ENCODE measurements at places on chromosomes 16 and 17.

GRCh38 chr17:30263552-30264333 is 28.0 kb downstream of the BLMH start:
- DNase-seq: no peak

DNA sequence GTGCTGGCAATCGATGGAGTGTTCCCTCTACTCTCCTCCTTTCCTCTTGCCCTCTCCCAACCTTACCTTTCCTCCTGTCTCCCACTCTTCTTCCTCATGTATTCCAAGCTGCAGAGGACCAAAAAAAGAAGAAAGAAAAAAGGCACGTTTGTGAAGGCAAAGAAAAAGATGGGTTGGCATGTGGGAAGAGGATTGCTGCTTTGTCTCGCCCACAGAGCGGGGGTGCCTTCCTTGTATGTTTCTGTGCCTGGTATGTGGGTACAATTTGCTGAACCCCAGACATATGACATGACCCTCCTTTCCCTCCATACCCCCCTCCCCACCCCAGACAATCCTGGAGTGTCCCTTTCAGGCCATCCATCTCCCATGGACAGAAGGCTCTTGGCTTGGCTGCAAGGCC is 13.1 kb upstream of the CTCF start:
- DNase-seq: no peak

GRCh38 chr16:82735186-82735585 is 108.4 kb downstream of the CDH13 start:
- no peak for DNase-seq

DNA sequence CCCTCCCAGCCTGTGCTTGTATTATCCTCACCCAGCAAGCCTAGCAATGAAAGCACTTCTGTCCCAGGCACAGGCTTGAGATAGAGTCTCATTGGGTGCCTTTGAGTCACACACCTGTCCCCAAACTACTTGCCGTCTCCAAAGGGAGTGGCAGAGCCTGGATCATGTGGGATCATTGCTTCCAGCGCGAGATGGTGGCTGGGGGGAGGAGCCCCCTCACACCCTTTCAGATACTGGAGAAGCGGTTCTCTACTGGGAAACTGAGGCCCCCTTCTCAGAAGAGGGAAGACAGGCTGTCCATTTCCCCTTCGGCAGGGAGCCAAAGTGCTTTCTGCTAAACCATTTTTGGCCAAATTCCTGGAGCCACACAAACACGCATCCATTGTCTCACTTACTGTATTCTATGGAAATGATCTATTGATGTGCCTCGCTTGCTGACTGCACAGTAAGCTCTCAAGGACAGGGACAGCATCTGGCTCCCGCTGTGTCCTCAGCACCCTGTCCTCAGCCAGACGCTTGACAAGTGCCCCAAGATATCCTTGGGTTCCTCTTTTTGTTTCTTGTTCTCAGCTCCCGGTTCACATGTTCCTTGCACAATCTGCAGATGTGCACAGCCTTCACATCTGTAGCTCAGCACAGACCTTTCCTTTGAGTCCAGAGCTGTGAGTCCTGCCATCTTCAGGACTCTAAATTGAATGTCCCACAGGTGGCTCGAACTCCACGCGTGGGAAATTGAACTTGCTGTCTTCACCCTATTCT is 26.0 kb upstream of the DLX3 start:
- no peak for DNase-seq

- no peak for DNase-seq
These were observed 13.5 kb downstream of the SPATA32 start for GRCh38 chr17:45248132-45248957.

DNA sequence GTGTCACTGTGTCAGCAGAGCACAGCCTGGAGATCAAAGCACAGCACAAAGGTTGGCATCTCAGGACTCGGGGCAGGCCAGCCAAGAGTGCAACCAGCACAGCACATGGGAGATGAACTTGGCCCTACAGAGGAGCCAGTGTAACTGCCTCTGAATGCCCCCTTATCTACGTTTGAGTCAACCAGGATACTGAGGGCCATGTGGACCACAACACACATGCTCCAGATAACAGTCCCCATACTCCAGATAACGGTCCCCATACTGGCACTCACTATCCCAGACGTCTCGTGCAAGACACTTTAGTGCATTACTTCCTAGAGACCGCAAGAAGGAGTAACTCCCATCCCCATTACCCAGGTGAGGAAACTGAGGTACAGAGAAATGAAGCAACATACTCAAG is 88.2 kb downstream of the XYLT1 start:
- DNase-seq: no peak

GRCh38 chr16:52643006-52643405 is 96.1 kb upstream of the TOX3 start:
- no peak for DNase-seq

- no peak for DNase-seq
These were observed 12.0 kb downstream of the FAM83G start for GRCh38 chr17:18992454-18993130.

GRCh38 chr17:78759969-78760352 is 22.1 kb downstream of the CYTH1 start:
- peak; percentile 9 for DNase-seq

GRCh38 chr16:11593581-11593980 is 6.9 kb upstream of the LITAF start:
- DNase-seq: no peak

DNA sequence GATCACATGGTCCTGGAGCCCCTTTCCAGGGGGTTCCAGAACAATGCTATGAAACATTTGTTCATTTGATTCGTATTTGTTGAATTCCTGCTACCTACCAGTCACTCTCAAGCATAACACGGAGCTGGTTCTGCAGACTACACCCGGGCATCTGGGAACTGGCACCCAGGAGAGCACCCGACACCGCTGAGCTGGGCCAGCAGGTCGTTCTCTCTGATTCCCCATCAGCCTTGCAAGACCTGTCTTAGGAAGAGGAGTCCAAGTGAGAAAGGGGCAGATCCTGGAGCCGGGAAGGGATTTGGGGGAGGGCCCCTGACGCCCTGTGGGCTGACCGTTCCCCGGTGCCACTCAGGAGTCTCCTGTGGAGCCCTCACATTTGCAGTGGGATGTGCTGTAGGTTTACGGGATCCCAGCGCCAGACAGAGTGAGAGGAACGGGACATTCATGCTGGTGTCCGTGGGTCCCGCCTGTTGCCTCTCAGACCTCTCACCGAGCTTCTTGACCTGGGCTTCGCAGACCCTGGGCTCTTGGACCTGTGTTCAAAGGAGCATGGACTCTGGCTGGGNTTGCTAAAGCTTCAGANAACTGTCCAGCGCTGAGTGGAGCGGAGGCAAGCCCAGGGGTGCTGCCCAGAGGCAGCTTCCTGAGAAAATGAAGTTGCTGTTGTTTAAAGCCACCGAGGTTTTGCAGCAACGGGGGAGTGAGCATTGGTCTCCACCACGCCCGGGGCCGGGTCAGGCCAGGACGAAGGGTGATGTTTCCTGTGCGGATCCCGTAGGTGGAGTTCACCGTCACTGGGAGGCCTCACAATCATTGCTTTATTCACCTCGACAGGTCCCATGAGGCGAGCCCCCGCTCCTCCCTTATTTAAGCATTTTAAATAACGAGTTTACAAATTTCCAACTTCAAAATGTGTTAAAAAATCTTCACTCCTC is 49.2 kb downstream of the METRNL start:
- no peak for DNase-seq

- peak; percentile 86 for DNase-seq
These were observed 311 bp upstream of the KDM8 start for GRCh38 chr16:27202923-27203506.

DNA sequence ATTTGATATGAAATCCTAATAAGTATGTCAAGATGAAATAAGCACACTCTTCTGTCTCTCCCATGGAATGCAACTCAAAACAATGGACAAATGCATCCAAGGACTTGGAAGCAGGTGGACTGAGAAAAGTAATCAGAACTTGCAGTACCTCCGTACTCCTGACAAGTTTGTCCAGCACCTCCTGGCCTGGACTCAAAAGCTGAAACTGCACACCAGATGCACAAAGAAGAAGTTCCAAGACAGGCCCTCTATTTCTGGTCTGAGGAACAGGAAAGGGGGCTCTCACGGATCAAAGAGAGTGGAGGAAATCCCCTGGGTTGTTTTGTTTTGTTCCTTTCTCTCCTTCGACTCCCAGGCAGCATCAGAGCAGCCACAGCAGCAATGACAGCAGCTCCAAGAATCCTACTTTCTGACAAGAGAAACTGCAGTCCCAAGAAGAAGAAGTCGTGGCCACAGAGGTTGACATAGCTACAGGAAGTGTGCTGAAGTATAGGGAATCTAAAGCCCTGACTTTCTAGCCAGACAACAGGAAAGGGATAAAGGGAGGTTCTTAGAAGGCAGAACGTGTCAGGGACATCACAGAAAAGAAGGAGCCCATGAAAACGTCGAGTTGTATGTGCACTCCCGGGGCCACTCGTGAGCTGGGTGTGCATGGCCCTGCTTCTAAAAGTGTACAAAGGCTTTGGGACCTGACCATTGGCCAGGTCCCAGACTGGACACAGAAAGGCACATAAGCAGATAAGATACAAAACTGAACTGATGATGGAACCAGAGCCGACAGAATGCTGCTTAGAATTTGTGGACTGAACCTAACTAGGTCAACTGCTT is 29.3 kb downstream of the AKAP10 start:
- no peak for DNase-seq

- no peak for DNase-seq
These were observed 6.1 kb upstream of the TNRC6C start for GRCh38 chr17:77952368-77952767.

GRCh38 chr17:2336852-2337543 is at the start of gene SGSM2:
SGSM2 (plus strand) TSS chr17:2337501; CDS start chr17:2337689, 188 bp downstream.
- DNase-seq: no peak

GRCh38 chr17:51445946-51446345 is 185.6 kb downstream of the UTP18 start:
- DNase-seq: no peak

- DNase-seq: no peak
These were observed 16.9 kb downstream of the HASPIN start for GRCh38 chr17:3740611-3741073.

DNA sequence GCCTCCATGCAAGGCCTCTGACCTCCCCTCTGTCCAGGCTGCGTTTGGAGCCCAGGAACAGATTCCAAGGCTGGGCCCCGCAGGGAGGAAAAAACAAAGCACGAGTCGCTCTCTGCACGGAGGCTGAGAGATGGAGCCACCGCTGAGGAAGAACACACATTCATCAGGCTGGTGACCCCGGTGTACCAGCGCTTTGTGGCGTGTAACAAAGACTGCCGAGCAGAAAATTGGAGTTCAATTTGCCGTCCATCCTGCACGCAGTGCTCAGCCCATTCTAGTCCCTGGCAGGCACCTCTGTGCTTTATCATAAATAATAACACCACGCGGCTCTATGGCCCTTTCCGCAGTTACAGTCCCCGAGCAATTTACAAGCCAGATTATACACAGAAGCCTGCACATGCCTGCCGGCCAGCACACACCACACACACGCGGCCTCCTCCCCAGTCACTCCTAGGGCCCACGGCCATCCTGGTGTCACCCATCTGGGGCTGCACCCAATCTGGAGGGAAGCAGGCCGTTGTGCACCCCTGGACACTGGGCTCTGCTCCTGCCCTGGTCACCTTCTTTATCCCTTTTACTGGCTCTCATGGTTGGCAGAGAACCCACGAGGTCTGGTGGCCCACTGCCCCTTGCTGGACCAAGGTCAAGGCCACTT is 124.4 kb downstream of the SDK2 start:
- no peak for DNase-seq

DNA sequence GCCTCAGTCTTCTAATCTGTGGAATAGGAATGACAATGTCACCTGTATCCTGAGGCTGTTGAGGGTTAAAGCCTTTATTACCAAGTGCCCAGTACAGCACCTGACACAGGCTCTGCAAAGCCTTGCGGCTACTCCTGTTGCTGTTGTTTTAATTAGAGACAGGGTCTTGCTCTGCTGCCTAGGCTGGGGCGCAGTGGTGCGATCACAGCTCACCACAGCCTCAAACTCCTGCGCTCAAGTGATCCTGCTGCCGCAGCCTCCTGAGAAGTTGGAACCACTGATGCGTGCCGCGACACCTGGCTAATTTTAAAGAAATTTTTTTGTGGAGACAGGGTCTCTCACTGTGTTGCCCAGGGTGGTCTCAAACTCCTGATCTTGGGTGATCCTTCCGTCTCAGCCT is 5.4 kb downstream of the GSE1 start:
- DNase-seq: no peak

DNA sequence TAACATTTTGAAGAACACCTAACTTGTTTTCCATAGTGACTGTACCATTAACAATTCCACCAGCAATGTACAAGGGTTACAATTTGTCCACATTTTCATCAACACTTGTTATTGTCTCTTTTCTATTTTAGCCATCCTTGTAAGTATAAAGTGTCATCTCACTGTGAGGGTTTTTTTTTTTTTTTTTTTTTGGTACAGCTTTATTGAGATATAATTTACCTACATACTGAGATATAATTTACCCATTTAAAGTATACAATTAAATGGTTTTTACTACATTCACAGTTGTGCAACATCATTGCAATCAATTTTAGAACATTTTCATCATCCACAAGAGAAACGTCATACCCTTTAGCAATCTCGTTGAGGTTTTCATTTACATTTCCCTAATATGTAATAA is 17.9 kb upstream of the TMIGD1 start:
- DNase-seq: no peak

DNA sequence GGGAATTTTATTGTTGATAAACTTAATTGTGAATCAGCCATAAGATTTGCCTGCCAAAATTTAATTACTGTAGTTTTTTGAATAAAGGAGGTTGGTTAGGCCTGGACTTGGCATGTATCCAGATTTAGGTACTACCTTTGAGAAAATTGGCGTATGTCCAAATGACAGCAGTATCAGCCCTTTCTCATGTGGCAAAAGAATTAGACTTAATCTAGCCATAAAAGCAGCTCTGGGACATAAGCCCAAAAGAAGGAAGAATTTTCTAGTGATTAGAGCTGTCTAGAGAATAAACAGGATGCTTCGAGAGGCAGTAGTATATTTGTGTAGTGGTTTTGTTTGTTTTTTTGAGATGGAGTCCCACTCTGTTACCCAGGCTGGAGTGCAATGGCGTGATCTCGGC is 27.7 kb downstream of the PPM1E start:
- DNase-seq: no peak

GRCh38 chr17:8832711-8833352 is 33.7 kb upstream of the MFSD6L start:
- peak; percentile 40 for DNase-seq

GRCh38 chr17:32297860-32298259 is 32.2 kb downstream of the RHBDL3 start:
- no peak for DNase-seq

Data from NCI-H1694 (cell line).